ENCODE measurements at places on chromosomes 4 and X. TPM values are rescaled to one million over a fixed set of nuclear protein-coding genes. Genes with fewer than 3 reads are reported as not detected.

DNA sequence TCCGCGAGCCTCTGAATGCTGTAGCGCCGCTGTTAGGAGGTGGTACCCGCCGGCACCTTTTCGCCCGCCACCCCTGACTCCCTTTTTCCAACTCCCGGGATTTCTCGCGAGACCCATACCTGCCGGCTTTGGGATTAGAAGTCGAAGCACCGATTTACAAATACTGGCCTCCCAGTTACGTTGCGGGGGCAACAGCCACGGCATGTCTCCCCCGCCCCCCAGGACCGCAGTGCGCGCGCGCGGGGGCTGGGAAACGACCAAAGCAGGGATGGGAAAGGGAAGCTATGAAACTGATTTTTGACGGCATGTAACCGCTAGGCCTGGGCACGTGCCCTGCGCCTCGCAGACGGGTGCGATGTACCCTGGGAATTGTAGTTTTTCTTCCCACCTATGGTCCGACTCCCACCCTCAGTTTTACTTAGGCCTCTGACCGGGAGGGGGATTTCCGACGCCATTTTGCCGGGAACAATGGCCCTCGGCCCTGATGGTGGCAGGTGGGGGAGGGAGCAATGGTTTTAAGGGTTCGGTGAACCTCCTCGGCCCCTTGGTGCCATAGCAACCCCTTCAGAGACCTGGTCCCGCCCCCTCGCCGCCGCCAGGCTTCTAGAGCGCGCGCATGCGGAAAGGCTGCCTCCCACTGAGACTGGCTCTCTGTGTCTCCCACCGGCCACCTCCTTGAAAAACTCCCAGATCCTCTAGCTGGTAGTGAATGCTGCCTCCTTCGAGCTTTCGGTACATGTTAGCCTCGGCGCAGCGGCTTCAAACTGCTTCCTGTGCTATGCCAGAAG lies 772 bp upstream of the WNK3 start:
- peak overlapping the region; percentile 41 for H3K27ac ChIP-seq
- H3K4me3 ChIP-seq, result peak overlapping the region; percentile 39
- DNase-seq, result peak; percentile 13
- H3K27me3 ChIP-seq, result no peaks in the 10 kb centered on the region

- H3K27me3 ChIP-seq, result no peaks in the 10 kb centered on the region
- H3K27ac ChIP-seq, result no peak overlapping the region
These were observed 44.6 kb downstream of the GABRB1 start for GRCh38 chr4:47075919-47076318.

DNA sequence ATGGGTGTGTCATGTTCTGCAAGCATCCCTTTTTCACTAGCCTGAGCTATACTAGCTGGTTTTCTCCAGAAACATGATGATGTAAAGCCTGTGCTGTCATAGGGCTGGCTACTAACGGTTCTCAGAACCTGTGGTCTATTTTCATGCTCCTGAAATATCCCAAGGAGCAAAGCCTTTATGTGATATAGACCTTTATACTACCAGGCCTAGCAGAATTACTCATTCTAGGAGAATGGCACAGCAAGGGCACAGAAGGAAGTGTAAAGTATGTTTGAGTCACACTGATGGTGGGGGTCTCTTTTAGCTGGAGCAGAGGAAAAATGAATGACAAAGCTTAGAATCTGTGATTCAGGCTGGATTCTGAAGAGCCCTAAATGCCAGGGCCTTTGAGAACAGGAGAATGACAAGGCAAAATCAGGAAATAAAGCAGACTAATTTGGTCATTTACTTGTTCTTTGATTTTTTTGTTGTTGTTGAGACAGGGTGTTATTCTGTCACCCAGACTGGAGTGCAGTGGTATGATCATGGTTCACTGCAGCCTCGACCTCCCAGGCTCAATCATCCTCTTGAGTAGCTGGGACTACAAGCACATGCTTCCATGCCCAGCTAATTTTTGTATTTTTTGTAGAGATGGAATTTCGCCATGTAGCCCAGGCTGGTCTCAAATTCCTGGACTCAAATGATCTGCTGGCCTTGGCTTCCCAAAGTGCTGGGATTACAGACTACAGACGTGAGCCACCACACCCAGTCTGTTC lies 11.8 kb downstream of the TCEAL1 start:
- no peak for DNase-seq
- no peaks in the 10 kb centered on the region for H3K27me3 ChIP-seq
- H3K4me1 ChIP-seq, result no peaks in the 10 kb centered on the region
- H3K27ac ChIP-seq, result no peak overlapping the region

- DNase-seq, result no peak
- H3K4me1 ChIP-seq, result no peaks in the 10 kb centered on the region
- no peaks in the 10 kb centered on the region for H3K36me3 ChIP-seq
- no peaks in the 10 kb centered on the region for H3K27me3 ChIP-seq
- no peak overlapping the region for H3K27ac ChIP-seq
These were observed 695.9 kb upstream of the ATOH1 start for GRCh38 chr4:93132631-93133030.

DNA sequence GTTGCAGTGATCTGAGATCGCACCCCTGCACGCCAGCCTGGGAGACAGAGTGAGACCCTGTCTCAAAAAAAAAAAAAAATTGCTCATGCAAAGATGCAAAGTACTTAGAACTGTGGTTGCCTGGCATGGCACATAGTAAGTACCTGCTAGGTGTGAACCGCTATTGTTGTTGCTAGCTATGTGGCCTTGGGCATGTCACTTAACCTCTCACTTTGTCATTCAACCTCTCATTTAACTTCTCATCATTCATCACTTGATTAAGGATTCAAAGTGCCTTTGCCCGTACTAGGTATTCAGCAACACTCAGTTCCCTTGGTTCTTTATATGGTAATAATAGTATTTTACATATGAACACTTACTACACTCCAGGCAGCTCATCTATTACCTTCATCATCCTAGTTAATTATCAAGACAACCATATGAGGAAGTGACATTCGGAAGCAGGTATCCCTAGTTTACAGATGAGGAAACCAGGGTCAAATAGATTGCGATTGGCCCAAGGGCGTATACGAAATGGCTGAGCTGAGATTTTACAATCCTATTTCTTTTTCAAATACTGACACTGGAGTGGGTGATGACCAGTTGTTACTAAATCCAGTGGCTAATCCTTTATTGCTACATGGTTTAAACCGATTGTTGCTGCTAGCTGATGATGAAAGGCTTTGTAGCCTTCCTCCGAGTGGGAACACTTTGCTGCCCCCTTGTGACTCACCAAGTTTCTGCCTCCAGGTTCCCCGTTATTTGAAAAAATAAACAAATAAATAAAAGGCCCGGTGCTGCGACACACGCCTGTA lies 28.8 kb upstream of the SOWAHD start:
- no peaks in the 10 kb centered on the region for H3K36me3 ChIP-seq
- peaks cover 8% of the 10 kb centered on the region for H3K4me1 ChIP-seq
- H3K27ac ChIP-seq, result no peak overlapping the region
- DNase-seq, result peak; percentile 78

DNA sequence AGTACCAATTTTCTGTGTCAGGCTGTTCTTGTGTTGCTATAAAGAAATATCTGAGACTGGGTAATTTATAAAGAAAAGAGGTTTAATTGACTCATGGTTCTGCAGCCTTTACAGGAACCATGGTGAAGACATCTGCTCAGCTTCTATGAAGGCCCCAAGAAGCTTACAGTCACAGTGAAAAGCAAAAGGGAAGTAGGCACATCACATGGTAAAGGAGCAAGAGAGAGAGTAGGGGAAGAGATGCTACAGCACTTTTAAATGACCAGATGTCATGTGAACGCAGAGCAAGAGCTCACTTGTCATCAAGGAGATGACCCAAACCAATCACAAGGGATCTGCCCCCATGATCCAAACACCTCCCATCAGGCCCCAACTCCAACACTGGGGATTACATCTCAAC lies 174.3 kb downstream of the ATP10D start:
- no peaks in the 10 kb centered on the region for H3K4me1 ChIP-seq
- H3K36me3 ChIP-seq, result no peaks in the 10 kb centered on the region
- no peak for DNase-seq
- no peak overlapping the region for H3K4me3 ChIP-seq
- H3K27ac ChIP-seq, result no peak overlapping the region

ARHGAP24 gene
- polyA plus RNA-seq, result 18.2 TPM

- no peaks in the 10 kb centered on the region for H3K4me1 ChIP-seq
- no peak for DNase-seq
- no peak overlapping the region for H3K27ac ChIP-seq
- H3K36me3 ChIP-seq, result no peaks in the 10 kb centered on the region
- no peak overlapping the region for H3K4me3 ChIP-seq
These were observed 126.9 kb downstream of the ELOVL6 start for GRCh38 chr4:110071466-110071865.

DNA sequence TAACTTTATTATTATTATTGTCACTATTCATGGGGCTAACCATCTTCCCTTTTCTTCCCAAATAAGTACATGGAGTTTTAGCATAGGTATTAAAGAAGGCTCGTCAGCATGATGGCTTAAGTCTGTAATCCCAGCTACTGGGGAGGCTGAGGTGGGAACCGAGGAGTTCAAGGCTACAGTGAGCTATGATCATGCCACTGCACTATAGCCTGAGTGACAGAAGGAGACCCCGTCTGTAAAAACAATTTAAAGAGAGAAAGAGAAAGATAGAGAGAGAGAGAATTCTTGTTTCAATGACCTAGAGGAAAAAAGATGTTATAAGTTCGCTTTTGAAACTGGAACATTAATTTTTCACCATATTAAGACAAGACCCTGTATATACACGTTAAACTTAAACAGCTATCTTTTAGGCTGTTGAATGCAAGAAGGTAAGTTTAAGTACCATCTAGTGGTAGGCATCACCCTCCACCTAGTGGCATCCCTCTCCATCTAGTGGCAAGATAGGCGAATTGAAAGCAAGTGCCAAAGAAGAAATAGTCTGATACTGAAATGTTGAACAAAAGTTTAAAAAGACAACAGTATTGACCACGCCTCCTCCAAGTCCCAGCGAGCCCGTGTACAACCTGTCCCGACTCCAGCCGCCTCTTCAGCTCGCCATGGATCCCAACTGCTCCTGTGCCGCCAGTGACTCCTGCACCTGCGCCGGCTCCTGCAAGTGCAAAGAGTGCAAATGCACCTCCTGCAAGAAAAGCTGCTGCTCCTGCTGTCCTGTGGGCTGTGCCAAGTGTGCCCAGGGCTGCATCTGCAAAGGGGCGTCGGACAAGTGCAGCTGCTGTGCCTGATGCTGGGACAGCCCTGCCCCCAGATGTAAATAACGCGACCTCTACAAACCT lies 26.0 kb upstream of the YTHDC1 start:
- H3K27me3 ChIP-seq, result no peaks in the 10 kb centered on the region
- peaks cover 4% of the 10 kb centered on the region for H3K4me1 ChIP-seq
- no peaks in the 10 kb centered on the region for H3K36me3 ChIP-seq
- no peak overlapping the region for H3K4me3 ChIP-seq
- no peak for DNase-seq

MAMLD1 gene
- 0.96 TPM for polyA plus RNA-seq

TMEM31 gene
- polyA plus RNA-seq, result 0.37 TPM

GRCh38 chr4:2929469-2929868 lies 33.7 kb downstream of the NOP14 start:
- peaks cover 67% of the 10 kb centered on the region for H3K36me3 ChIP-seq
- H3K4me1 ChIP-seq, result peaks cover 25% of the 10 kb centered on the region
- no peak overlapping the region for H3K27ac ChIP-seq
- no peak overlapping the region for H3K4me3 ChIP-seq

- DNase-seq, result peak; percentile 15
- H3K27me3 ChIP-seq, result no peaks in the 10 kb centered on the region
- peaks cover 3% of the 10 kb centered on the region for H3K36me3 ChIP-seq
- no peak overlapping the region for H3K27ac ChIP-seq
- H3K4me1 ChIP-seq, result no peaks in the 10 kb centered on the region
These were observed 35.4 kb downstream of the CEP44 start for GRCh38 chr4:174318829-174319764.

GRCh38 chrX:13059637-13060499 lies 15.4 kb upstream of the FAM9C start:
- H3K27ac ChIP-seq, result no peak overlapping the region
- DNase-seq, result no peak
- no peaks in the 10 kb centered on the region for H3K36me3 ChIP-seq
- H3K27me3 ChIP-seq, result no peaks in the 10 kb centered on the region
- no peak overlapping the region for H3K4me3 ChIP-seq

GRCh38 chr4:118904935-118905334 lies 16.3 kb downstream of the SYNPO2 start:
- no peak overlapping the region for H3K4me3 ChIP-seq
- no peak overlapping the region for H3K27ac ChIP-seq
- no peaks in the 10 kb centered on the region for H3K27me3 ChIP-seq
- H3K36me3 ChIP-seq, result no peaks in the 10 kb centered on the region
- H3K4me1 ChIP-seq, result no peaks in the 10 kb centered on the region

PLAC1 gene
- polyA plus RNA-seq, result 0.91 TPM

DNA sequence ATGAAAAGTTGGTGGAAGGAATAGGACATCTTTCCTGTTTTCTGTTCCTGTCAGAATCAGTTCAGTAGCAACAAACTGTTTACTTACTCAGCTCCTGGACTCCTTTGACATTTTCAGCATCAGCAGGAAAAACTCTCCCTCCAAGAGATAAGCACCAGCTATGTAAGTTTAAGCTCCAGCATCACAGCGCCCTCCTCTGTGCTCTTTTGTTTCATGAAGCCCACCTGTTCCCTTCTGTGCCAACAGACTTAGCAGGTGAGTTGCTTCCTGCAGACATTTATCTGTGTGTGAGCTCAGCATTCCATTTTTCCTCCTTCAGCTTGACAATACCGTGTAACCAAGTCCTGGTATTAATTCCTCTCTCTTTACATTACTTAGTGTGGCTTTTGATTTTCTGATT lies 644.1 kb upstream of the AGA start:
- H3K27ac ChIP-seq, result no peak overlapping the region
- DNase-seq, result no peak
- H3K4me1 ChIP-seq, result no peaks in the 10 kb centered on the region
- H3K36me3 ChIP-seq, result no peaks in the 10 kb centered on the region
- H3K27me3 ChIP-seq, result no peaks in the 10 kb centered on the region

ALAS2 gene
- polyA plus RNA-seq, result 0.41 TPM

DNA sequence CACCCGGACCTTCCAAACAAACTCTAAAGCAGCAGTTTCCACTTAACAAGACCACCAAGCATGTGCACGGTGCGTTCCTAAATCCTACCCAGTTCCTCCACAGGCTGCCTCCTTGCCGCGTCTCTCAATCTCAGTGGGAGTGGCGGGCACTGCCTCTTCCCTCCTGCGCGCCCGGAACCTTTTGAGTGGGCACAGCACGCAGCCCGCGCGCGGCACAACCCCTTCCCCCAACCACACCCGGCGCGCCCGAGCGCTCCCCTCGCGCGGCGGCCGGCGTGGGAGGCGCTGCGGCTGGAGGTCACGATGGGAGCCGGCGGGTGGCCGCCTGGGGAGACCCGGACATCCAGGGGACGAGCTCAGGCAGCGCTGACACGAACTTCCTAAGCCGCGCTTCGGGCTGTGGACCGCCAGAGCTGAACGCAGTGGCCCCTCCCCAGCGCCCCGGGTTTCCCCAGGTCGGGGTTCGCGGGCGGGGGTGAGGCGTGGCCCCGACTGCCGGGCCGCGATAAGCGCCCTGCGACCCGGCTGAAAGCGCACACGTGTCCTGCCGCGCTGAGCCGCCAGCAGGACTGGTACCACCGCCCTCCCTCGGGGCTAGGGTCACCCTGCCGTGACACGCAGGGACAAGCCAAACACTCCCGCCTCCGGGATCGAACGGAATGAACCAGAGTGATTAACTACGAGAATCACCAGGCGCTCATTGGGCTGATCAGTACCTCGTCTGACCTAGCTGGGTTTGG lies at the start of gene ABCG2:
TSS of gene ABCG2 (minus strand) at position 151 of the 740 bp plus-strand sequence. CDS start 18,644 bp downstream, outside the sequence.
- H3K36me3 ChIP-seq, result no peaks in the 10 kb centered on the region
- peaks cover 13% of the 10 kb centered on the region for H3K27me3 ChIP-seq
- H3K27ac ChIP-seq, result no peak within 1 kb of the TSS
- no peak for DNase-seq
- H3K4me3 ChIP-seq, result peak within 1 kb of the TSS; percentile 56

All from thymus (tissue), 14 donors.